ENCODE measurements at places on chromosomes 12 and 14.

DNA sequence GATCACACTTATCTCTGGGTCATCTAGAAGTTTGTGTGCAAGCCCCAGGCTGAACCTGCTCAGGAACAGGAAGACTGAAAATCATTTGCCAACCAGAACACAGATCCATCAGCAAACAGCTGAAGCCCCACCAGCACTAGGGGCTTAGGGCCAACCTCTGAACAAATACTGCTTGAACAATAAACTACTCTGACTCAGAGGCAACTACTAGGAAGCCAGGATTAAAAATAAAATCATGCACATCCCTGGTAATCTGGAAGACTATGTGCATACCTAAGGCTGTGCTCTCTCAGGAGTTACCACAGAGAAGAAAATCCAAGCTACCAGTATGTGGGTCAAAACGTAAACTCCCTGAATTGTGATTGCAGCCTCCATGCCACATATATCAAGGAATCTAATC, 15.9 kb downstream of the GALNT8 start:
- no peak for DNase-seq

DNA sequence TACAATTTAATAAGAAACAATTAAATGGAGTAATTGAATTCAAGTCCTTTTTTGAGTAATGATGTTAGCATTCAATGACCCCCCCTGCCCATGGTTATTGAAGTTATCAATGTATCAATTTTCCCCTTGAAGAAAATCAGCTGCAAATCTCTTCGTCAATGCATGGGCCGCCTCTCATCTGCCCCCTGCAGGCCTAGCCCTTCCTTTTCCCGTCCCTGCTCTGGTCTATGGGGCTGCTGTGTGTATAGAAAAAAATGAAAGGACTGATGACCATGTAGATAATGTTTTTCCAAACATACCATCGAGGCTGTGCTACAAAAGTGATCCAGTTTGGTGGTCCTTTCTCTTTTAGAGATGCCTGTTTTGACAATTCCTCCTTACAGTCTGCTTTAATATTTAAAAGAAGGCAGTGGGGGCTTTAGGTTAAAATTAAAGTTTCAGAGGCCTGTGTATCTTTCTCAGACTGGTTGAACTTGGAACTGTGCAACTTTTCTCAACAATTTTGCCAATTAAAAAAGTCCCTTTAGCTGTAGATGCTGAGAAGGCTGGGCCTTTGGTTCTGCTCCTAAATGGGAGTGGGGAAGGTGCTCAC, 98.4 kb downstream of the APAF1 start:
- no peak for DNase-seq

- no peak for DNase-seq
These were observed 368.7 kb upstream of the GARIN6 start for GRCh38 chr12:99278899-99279298.

DNA sequence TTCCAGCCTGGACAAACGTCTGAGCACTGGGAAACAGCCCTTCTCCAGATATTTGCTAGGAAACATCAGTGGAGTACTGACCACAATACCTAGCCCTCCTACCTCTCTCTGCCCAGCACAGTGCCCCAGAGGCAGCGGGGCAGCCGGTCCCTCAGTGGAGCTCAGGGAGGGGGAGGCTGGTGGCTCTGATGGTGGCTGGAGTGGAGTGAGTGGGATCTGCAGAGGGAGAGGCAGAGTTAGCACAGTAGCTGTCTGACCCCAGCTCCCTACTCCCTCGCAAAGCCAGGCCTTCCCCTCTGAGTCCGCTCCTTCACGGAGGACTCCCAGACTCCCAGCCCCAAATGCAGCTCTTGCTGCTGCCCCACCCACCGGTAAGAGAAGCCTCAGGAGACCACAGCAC, 30.0 kb downstream of the NCKAP5L start:
- no peak for DNase-seq

GRCh38 chr12:62934239-62934798, 631 bp downstream of the PPM1H start:
- peak; percentile 27 for DNase-seq

DNA sequence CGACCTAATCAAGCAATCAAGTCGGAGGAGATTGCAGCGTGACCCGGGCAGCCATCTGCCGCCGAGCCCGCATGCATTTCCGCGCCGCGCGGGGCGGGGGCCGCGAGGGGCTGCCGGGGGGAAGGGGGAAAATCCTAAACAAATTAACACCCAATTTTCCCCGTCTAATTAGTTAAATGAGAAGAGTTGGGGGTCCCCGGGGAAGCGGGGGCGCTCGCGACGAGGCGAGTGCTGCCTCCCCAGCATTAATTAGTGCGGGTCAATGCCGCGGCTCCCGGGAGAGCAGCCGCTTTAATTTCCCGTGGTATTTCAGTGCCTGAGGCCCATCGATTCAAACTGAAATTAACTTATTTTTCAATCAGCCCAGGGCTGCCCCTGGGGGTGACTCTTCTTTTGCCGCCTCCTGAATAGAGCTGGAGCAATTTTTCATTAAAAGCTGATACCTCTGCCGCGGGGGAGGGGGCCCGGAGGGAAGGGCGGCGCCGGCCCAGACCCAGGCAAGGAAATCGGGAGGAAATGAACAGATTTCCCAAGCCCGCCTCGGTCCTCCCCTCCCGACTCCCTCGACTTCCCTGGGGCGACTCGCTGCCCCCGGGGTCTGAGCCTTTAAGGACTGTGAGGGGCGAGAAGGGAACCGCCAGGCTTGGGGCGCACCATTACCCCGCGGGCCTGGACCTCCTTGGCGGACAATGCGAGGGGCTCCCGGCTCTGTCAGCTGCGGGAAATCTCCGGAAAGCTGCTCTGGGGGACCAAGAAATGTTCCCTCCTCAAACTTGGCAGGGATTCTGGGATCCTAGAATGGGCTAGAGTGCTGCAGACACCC, 18.9 kb downstream of the VSX2 start:
- DNase-seq = no peak

DNA sequence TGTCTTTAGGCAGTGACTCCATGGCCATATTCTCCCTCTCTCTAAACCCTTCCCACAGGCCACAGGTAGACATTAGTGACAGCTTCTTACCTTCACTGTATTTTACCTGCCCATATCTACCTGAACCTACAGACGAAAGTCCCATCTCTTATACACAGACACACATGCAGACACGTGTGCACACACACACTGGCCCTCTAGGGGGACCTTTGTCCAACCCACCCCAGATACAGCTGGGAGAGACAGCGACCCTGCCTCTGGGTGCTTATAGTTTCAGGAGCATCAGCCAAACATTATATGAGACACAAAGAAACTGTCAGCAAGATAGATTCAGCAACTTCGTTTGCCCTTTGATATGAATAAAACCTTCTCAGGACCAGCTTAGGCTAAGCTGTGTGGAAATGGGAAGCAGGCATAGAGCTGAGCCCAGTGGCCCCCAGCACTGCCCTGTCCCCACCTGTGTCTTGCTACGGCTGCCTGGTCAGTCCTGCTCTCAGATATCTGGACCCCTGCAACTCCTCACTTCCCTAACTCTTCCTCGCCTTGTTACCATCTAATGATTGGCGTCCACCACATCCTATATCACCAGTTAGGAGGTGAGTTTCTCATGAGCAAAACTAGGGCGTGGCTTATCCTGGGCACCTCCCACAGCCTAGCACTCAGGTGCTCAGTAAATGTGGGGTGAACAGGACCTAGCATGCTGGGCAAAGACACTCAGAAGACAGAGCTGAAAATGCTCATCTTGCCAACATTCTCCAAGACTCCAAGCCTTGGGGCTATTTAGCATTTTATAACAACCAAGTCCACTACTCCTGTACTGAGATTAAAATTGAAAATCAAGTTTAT, 12.0 kb upstream of the CD9 start:
- no peak for DNase-seq

DNA sequence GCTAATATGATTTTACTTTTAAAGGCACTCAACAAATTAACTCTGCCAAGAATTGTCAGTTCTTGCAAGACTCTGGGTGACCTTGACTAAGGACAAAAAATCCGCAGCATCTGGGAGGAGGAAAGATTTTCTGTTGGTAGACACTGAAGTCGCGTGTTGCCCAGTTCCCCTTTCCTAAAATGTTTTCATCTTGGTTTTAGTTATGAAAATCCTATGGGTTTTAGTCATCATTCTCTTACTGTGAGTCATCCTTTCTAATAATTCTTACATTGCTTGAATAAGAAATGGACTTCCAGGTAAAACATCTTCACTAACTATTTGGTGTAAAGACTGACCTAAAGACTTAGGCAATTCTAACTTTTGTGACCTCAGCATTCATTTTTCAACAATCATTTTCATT, 9.1 kb downstream of the GSG1 start:
- DNase-seq = no peak

DNA sequence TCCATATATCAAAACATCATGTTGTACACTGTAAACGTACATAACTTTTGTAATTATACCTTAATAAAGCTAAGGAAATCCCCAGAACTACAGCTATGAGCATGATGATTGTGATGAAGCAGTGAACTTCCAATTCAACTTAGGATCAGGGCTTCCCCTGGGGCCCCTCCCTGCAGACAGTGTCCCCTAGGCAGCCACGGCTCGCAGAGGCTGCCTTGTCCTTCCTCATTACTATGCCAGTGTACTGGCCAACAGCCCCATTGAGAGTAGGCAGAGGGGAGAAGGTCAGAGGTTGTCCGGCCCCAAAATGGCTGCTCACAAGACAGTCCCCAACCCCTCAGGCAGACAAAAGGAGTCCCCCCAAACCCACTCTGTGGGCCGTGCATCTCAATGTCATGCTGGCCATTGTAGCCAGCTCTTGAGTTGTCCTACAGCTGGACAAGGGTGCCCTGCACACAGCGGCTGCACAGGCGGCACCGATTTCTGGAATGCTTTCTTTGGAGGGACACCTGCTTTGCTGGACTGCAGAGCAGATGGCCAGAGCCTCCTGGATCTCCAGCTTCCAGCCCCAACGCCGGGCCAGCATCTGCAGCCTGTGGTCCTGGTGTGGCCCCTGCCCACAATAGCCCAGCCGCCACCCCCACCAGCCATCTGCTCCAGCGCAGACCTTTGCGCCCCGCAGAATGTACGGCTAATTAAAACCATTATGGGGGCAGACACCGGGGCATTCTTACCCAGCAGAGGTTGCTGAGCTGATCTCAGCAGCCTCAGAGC, 46.1 kb downstream of the NIN start:
- no peak for DNase-seq

DNA sequence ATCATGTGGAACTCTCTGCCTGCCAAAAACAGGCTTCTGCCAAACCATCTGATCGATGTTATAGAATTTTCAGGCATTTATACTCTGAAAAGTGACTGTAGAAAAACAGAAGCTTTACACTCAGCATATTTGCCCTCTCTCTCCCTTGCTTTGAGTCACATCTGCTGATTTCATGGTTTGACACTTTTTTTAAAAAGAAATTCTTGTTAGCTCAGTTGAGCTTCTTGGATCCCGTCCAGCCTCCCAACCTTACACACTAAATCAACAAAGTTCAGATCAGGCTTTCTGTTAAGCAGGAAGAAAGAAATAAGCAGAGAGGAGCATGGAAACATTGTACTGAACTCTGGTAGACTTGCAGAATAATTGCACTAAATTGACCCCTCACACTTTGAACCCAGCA, 193.6 kb upstream of the SEL1L start:
- no peak for DNase-seq

- no peak for DNase-seq
These were observed 18.7 kb downstream of the XRCC3 start for GRCh38 chr14:103696466-103697071.

- DNase-seq = peak; percentile 14
These were observed 521 bp downstream of the CDK2AP1 start for GRCh38 chr12:123271001-123271668.

GRCh38 chr12:98492580-98493140, 22.7 kb upstream of the TMPO start:
- DNase-seq = no peak

DNA sequence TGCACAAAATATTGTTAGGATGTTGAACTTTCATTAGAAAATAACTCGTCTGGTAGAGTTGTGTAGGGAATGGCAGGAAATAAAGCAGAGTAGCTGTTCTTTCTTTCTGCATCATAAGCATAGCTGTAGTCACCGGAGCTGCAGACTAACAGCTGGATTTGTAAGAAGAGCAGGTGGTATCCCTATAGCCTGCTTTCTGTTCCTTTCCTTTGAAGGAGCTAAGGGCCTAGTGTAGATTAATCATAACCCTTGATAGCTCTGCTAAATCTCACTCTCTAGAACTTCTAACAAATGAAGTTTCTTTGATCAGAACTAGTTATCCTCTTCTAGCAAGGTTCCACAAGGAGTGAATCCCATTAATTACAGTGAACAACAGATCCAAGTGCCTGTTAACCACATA, 3.5 kb downstream of the LMO3 start:
- no peak for DNase-seq

- DNase-seq = no peak
These were observed 111.7 kb downstream of the KTN1 start for GRCh38 chr14:55691659-55692058.

- no peak for DNase-seq
These were observed 199.3 kb upstream of the SLC16A7 start for GRCh38 chr12:59396519-59396918.

DNA sequence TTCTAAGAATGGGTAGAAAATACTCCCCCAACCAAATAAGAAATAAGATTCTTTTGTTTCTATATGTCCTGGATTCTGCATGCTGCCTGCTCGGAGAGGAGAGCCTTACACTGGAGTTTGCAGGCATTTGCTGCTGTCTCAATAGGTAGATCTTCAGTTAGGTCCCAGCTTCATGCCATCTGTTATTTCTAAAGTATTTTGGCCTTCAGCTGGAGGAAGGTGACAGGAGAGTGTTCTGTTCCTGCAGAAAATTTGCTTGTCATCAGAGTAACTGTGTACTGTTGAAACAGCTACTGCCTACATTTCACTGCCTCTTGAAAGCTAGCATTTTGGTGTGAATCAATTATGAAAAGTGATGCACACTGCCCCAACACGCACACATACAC, 966.9 kb downstream of the NRXN3 start:
- no peak for DNase-seq

GRCh38 chr14:33564774-33565630, 385.9 kb downstream of the EGLN3 start:
- DNase-seq = no peak

DNA sequence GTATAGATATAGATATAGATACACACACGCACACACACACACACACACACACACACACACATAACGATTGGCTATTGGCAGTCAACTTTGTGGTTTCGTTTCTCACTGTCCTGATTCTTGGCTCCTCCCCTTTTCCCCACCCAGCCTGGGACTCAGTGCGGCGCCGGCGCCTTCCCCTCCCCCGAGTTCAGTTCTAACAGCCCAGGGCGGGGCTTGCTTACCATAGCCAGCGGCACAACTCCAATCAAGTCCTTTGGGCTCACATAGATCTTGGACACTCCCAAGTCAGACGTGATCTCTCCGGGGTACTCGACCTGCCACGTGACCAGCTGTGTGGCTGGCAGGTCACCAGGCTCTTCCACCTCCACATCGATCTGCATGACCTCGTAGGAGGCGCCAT, 484.1 kb downstream of the GLT1D1 start:
- DNase-seq = no peak

Measured in NCI-H748 treated with DMSO at 0.1 percent for 48 hours (cell line).